ENCODE measurements at places on chromosomes 2 and 18. TPM values are rescaled to one million over a fixed set of nuclear protein-coding genes. Genes with fewer than 3 reads are reported as not detected.

DNA sequence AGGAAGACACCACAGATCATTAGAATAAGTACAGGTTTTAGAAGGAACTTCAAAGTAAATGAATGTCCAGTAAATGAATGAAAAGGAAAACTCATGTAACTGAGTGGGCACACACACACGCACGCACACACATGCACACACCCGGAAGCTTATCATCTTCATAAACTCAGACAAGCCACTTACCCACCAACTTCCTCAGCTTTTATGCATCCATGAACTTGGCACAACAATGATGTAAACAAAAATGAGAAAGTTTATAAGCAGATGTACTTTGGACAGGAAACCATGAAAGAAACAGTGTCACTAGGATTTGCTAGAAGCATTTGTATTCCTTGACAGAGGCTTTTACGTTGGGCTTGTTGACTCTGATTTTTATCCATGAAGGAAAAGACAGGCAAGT, 23.2 kb downstream of the RNF152 start:
- peaks cover 38% of the 10 kb centered on the region for H3K4me1 ChIP-seq
- no peak overlapping the region for H3K4me3 ChIP-seq
- peak overlapping the region; percentile 11 for H3K27ac ChIP-seq
- no peaks in the 10 kb centered on the region for H3K36me3 ChIP-seq
- no peaks in the 10 kb centered on the region for H3K27me3 ChIP-seq

MYOM1 gene
- total RNA-seq = 733 TPM

NEB gene
- 1.6 TPM for total RNA-seq

GRCh38 chr18:39302481-39302880, 1736.9 kb upstream of the CELF4 start:
- no peaks in the 10 kb centered on the region for H3K4me1 ChIP-seq
- no peak overlapping the region for H3K27ac ChIP-seq

DNA sequence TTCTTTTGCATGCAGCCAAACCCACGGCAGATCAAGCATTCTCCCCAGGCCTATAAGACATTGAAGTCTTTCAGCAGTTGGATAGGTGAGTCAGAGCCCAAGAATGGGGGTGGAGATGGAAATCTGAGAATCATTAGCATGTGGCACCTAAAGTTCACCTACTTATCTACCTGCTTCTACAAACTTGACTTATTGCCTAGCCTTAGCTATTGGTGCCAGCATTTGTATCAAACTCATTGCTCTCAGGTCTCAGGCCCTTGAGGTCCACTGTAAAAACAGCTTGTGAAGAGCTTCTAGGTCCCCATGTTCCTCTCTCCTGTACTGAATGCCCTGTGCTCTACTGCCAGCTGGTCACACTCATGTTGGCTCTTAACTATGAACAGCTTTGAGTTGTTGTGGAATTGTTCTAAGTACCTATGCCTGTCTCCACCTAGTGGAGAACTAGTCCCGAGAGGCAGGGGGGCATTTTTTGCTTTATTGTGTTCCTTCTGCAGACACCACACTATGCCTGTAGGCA, 278.4 kb upstream of the SPRED2 start:
- peaks cover 3% of the 10 kb centered on the region for H3K27me3 ChIP-seq
- no peaks in the 10 kb centered on the region for H3K4me1 ChIP-seq
- H3K27ac ChIP-seq = no peak overlapping the region
- no peaks in the 10 kb centered on the region for H3K36me3 ChIP-seq

- no peak for DNase-seq
- no peak overlapping the region for H3K27ac ChIP-seq
- no peak overlapping the region for H3K4me3 ChIP-seq
- no peaks in the 10 kb centered on the region for H3K4me1 ChIP-seq
- H3K27me3 ChIP-seq = no peaks in the 10 kb centered on the region
- H3K36me3 ChIP-seq = no peaks in the 10 kb centered on the region
These were observed 448.3 kb downstream of the CDH2 start for GRCh38 chr18:27728659-27729058.

All from heart left ventricle (tissue), 16 donors.